ENCODE measurements at places on chromosomes 16 and 17. TPM values are rescaled to one million over a fixed set of nuclear protein-coding genes. Genes with fewer than 3 reads are reported as not detected.
A peak's percentile ranks its signal among the peaks of the same experiment; 100 is the strongest.

DNA sequence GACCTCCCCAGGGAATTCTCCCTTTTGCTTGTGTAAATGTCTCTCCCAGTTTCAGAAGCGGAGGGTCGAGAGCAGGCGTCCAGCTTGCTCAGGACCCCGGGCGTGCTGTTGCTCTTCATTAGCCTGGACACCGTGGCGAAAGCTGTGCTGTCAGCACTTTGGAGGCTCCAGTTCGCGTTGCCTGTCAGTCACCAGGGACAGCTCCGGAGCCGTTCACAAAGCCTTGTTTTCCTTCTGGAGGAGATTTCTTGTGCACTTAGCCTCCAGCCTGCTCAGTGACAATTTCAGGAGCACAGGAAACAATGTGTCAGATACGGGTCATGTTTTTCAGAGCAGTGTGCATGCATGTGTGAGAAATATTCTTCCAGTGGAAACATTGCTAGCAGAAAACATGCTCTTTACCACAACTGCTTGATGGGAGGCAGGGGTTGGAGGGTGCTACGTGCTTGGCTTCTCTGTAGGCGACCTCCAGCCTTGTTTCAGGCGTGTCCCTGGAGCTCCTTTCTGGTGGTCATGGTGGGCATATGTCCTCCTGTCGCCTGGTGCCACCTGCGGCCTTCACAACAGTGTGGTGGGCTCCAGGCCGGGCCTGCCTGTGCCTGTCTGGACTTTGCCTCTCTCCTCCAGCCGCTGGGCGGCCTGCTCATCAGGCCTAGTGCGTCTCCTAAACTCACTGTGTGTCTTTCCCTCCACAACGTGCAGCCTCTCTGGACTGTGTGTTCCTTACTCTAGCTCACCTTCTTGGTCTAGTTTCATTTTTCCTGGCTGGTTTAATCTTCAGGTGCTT is 29.0 kb downstream of the ZNF750 start:
- DNase-seq, result no peak

GRCh38 chr16:35506018-35506897 is 2046.8 kb downstream of the TP53TG3F start:
- no peak for DNase-seq

The KRT9 gene
- total RNA-seq, result not detected

DNA sequence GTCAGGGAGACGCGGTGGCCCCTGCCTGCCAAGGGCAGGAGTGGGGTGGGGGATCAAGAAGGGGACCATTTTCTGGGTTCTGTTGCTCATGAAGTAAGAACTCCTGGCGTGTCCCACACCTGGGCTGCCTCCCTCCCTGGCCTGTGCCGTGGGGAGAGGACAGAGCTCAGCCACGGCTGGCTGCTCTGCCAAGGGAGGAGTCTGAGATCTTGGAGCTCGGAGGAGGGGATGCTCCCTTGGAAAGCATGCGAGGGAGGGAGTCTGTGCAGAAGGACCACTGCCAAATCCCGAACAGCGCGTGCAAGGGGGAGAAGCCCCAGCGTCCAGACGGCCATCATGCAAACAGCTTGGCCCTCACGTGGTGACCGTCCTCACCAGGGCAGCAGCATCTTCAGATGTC is 64.2 kb upstream of the ZNF469 start:
- DNase-seq, result no peak

DNA sequence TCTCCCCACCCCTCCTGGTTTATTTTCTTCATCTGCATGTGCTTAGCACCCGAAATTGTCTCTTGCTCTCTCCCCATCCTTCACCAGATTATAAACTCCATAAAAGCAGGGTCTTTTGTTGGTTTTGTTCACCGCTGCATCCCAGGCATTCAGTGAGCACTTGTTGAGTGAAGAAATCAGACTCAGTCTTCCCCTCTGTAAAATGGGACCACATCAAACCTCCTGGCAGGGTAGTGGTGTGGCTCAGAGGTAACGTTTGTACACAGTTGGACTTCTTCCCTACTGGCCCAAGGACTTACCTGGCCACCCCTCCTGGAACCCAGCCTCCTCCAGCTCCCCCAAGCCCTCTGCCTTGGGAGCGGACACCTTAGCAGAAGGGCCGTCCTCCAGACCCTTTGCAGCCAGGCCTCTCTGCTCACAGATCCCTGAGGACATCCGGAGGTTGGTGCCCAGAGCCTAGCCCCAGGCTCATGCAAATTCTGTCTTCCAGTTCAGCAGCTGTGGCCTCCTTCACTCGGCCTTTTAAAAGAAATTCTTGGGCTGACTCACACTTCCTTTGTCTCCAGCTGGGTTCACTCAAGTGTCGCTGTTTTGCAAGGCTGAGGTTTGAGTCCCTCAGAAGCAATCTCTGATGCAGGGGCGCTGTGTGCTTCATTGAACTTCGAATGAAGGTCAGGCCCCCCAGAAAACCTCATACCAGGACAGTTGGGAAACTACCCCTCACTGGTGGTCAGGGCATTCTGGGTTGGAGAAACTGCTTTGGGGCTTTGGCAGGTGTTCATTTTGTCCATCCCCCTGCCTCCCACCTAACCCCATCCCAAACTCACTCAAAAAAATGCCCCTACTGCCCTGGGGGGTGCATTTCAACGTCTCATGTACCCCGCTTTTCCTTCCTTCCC is 16.8 kb upstream of the RMI2 start:
- peak; percentile 74 for DNase-seq

DNA sequence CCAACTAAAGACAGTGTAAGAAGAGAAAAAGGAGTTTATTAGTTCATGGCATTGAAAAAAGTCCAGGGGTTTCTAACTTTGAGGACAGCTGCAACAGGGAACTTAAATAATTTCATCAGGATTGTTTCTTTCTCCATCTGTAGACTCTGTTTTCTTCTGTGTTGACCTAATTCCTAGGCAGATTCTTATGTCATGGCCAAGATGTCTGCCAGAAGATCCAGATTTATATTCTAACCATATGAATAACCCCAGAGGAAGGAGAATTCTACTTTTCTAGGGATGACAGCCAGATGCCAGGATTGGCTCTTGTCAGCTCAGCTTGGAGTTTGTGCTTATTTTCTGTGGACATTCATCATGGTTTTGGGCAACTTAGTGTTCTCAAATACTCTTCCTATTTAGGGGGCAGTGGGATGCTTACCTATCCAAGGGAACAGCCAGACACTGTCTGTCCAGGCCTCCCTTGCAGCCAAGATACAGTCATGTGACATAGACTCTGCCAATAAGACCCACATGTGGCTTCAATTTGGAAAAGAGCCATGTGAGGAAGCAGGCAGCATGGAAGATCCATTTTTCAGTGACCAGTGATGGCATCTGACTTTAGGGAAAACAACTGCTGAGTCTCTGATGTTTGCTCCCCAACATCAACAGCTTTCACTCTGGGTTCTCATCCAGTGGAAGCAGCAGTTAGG is 18.2 kb downstream of the PCTP start:
- DNase-seq, result no peak

DNA sequence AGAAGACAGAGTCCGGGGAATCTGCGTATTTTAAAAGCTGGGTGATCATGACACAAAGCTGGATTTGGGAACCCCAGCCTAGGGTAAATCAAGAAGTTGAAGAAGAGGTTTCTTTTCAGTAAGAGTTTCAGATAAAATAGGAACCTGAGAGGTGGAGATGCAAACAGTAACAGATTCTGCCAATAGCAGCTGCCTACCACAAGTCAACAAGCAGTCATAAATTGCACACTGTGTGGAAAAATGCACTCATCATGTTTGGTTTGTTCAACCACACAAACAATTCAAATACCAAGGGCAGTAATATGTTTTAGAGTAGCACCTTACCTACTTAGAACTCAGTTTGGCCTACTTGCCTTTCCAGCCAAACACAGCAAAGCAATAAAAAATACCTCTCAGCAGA is 14.0 kb downstream of the MYO1D start:
- DNase-seq, result no peak

DNA sequence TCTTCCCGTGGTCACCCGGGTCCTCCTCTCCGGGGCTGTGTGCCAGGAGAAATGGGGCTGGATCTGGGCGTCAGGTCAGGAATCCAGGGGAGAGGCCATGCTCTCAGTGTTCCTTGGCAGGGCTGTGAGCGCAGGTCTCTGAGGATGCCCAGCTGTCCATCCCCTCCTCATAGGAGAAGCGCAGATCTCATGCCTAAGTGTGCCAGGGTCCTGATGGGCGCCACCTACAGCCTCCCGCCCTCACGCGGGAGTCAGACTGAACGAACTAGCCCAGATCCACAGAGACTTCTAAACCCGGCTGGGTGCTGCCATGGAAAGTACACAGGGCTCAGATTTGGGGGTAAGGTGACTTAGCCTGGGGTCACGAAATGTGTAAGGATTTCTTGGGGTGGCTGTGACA is 24.3 kb downstream of the MGRN1 start:
- DNase-seq, result no peak

- no peak for DNase-seq
Observed at GRCh38 chr17:40534371-40535189, 30.7 kb downstream of the CCR7 start.

The ITGAD gene
- total RNA-seq, result 0.05 TPM

GRCh38 chr16:71255721-71256120 is 25.2 kb upstream of the HYDIN start:
- no peak for DNase-seq

The TERB1 gene
- total RNA-seq, result 0.14 TPM

GRCh38 chr16:84919269-84919668 is 92.1 kb downstream of the ZDHHC7 start:
- no peak for DNase-seq

- DNase-seq, result no peak
Observed at GRCh38 chr17:35891269-35891668, 11.1 kb upstream of the CCL5 start.

GRCh38 chr16:83449861-83450260 is 357.9 kb upstream of the HSBP1 start:
- DNase-seq, result no peak

The MT1X gene
- 39.4 TPM for total RNA-seq

- peak; percentile 51 for DNase-seq
Observed at GRCh38 chr17:78252111-78252634, 20.7 kb downstream of the TMEM235 start.

The KRT39 gene
- total RNA-seq, result not detected

DNA sequence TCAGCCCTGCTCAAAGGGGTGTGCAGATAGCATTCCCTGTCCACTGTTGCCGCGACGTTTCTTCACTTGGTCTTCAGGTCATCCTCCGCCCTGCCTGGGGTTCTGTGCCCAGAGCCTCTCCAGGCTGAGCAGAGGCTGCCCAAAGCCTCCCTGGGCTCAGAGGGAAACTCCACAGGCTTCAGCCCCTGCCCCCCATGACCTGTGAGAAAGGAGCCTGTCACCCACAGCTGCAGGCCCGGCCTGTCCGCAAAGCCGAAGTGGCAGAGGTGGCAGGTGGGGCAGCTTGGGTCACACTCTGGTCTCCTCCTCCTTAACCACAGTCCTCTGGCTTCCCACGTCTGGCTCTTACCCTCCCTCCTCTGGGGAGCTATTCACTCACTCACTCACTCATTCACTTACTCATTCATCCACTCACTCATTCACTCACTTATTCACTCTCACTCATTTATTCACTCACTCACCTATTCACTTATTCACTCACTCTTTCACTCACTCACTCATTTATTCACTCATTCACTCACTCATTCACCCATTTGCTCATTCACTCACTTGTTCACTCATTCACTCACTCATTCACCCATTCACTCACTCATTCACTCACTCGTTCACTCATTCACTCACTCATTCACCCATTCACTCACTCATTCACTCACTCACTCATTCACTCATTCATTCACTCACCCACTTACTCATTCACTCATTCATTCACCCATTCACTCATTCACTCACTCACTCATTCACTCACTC is 7.1 kb upstream of the CPSF4L start:
- no peak for DNase-seq

DNA sequence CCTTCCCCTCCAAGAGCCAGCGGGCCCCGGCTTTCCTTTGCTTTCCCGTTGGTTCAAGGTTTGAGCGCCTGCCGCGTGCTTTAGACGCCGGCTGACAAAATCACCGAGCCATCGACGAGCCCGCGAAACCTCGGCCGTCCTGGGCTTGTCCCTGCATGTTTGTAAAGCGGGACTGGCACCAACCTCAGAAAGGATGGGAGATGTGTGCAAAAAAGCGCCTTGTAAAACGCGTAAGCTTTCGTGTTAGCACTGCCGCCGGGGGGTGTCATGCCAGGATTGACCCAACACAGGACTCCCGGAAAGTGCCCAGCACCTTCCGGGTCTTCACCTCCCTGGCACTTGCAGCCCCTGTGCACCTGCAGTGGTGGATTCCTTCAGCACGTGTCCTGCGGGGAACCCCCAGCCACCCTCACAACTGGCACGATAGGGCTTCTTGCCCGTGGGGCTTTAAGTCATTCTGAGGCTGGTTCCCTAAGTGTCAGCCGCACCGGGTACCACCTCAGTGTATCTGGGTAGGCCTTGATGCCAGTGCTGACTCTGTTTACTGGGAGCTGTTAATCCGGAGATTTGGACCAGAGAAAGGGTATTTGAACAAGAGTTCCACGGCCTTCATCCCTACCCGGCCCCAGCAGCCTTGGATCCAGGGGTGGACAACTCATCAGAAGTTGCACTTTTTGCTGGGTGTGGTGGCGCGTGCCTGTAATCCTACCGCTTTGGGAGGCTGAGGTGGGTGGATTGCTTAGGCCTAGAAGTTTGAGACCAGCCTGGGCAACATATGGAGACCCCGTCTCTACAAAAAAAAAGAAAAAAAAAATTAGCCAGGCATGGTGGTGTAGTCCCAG is 817 bp downstream of the NDUFAF8 start:
- peak; percentile 61 for DNase-seq

The HSD17B2 gene
- total RNA-seq, result not detected

The CDC6 gene
- total RNA-seq, result 86.2 TPM

The TP53TG3 gene
- not detected for total RNA-seq

GRCh38 chr17:60252459-60252858 is 102.7 kb downstream of the CA4 start:
- DNase-seq, result no peak

- DNase-seq, result no peak
Observed at GRCh38 chr16:8951447-8952280, 12.0 kb downstream of the USP7 start.

The CMTM2 gene
- total RNA-seq, result 1.2 TPM

DNA sequence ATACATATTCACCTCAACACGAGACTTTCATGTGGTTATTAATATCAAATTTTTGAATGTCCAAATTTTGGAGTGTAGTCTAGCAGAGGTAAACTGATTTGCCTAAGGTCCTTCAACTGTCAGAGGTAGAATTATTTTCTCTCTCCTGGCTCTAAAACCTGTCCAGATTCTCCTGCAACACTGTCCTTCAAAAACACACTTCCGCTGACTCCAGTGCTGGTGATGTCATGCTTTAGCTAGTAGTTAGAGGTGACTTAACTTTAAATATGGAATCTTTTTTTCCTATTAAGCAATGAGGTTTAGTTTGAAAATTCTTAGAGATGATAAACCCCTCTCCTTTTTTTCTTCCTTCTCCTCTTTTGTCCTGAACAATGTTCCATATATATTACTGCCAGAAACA is 10.8 kb upstream of the CBLN1 start:
- no peak for DNase-seq

DNA sequence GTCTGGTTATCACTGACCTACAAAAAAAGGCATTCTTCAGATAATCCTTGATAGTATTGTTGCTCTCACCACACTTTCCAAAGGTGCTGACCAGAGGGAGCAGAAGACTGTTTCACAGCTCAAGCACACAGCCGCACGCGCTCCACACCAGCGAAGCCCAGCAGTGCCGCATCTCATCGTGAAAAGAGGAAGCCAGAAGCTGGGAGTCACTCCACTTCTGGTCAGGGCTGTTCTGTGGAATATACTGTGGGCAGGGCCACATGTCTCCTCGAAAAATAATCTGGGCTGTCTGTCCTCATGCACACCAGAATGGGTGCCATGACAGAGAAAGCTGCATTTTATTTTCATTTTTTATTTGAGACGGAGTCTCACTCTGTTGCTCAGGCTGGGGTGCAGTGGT is 7.3 kb upstream of the PRSS36 start:
- DNase-seq, result no peak

- no peak for DNase-seq
Observed at GRCh38 chr17:48295362-48296288, 134.4 kb downstream of the SKAP1 start.
